ENCODE measurements at places on chromosomes 5 and 9.
A peak's percentile ranks its signal among the peaks of the same experiment; 100 is the strongest.

DNA sequence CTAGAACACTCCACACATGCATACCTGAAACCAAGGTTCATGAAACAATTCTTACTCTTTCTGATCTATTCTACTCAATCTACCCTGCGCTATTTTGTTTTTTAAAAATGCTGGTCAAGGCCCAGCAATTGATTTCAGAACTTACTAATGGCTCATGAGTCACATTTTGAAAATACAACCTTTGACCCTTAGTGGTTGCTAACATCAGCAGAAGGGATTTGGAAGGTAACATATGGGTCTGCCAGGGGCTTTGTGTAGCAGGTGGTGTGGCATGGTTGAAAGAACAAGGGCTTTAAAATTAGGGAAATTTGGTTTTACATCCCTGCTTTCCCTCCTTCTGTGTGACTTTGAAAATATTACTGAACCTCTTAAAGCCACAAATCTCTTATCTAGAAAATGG is 101.4 kb downstream of the ATG10 start:
- no peak for DNase-seq

DNA sequence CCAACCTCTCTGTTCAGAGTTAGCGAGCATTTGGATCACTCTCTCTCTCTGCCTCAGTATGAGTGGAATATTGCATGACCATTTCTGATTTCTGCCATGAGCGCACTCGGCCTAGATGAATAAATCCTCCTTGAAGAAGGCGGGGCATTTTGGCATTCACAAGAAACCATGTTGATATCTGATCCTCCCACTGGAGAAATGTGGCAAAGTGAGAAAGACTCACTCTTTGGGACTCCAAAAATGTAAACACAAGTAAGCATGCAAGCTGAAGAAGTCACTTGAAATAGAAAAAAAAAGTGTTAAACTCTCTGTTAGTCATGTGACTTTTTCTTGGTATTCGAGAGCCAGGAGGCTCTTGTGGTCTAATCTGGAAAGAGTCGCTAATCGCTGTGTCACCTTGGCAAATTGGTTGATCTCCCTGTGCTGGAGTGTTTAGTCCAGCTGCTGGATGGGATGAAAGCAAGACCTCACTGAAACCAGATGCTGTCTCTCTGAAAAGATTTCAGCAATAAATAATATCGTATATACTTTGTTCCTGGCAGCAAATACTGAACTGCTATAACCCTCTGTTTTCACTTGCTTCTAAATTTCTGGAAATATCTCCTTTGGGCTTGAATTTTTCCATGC is 95.5 kb downstream of the GHR start:
- DNase-seq: peak; percentile 6

DNA sequence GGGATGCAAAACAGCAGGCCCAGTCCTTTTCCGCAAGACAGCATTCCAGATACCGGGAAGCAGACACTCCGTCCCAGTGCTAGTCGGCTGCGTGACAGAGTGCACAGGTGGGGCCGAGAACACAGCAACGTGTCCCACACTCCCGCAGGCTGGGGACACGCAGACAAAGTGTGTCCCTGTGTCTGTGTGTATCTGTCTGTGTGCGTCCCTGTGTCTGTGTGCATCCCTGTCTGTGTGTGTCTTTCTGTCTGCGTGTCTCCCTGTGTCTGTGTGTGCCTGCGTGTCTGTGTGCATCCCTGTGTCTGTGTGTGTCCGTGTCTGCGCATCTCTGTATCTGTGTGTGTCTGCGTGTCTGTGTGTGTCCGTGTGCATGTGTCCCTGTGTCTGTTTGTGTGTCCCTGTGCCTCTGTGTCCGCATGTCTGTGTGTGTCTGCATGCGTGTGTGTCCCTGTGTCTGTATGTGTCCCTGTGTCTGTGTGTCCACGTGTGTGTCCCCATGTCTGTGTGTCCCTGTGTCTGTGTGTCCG is 137.0 kb downstream of the MRPL36 start:
- no peak for DNase-seq

DNA sequence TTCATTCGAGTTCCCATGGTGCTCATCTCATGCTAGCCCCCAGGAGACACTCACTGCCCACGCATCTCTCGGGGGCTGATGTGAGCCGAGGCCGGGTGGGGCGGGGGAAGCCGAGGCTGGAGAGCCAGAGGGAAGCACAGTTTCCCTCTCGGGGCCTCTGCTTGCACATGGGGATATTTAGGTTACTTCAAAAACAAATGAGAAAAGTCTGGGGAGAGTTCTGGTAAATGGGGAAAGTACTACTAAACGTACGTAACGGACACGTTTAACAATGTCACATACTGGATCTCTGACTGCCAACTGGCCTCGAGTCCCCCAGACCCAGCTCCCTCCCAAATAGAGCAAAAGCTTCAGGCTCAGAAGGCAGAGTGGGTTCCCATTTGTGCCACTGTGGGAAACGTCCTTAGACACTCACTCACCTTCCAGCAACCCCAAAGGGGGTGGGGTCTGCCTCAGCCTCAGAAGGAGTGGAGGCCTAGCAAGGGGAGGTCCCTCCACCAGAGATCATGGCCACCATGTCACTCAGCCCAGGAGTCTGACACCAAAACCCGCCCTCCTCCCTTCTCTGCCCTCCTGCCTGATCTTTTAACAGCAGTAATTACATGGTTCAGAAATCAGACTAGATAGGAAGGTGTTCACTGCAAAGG is 33.8 kb upstream of the NTNG2 start:
- DNase-seq: no peak

- peak; percentile 73 for DNase-seq
Observed at GRCh38 chr5:88883836-88884607, 1.0 kb upstream of the MEF2C start.

GRCh38 chr9:21465859-21466518 is 16.1 kb downstream of the IFNE start:
- DNase-seq: peak; percentile 59
